ENCODE measurements at places on chromosomes 2 and 18.

GRCh38 chr2:197242719-197243118 is 67.9 kb downstream of the ANKRD44 start:
- no peak for DNase-seq

GRCh38 chr2:37590119-37590571 is 81.3 kb downstream of the CDC42EP3 start:
- DNase-seq: no peak

DNA sequence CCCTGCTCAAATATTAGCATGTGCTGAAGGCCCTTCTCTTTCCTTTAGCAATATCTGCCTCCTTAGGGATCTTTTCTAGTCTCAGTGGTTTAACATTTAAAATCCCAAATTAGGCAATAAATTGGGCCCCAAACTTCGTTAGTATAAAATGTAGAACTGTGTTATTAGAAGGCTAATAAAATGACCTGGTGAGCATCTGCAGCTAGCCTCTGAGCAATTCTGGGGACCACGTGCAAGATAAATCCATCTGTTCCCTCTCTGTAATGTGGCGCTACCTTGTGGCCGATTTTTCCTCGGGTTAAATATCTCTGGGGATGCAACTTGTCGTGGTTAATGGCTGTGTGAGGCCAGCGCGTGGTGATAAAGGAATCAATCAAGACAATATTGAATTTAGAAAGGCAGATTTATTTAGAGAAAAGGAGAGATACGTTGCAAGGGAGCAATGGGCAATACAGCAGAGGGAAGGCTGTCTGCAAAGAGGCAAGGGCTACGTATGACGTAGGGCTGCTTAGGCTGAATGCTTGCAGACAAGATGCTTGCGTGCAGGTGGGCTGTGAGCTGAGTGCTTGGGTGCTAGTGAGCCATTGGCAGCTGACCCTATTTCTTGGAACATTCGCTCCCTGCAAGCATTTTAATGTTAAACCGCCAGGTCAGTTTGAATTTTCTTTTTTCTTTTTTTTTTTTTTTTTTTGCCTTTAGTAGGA is 18.5 kb upstream of the IL36G start:
- no peak for DNase-seq

- DNase-seq: no peak
These were observed 8.7 kb upstream of the TXNDC2 start for GRCh38 chr18:9876867-9877654.

DNA sequence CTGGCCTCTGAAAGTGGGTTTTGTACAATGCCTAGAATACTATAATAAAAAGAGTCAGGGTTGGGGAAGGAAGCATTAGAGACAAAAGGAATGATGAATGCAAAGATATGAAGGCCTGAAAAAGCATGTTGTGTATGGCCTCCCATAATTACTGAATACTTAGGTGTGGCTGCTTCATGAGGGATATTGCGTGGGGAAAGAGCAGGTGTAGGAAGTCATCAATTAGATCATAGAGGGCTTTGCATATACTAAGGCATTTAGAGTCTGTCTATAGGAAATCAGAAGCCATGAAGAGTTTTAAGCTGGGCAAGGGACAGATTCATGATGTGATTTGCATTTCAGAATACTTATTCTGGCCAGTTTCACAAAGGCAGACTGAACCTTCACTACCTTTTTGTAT is 48.2 kb downstream of the NCOA1 start:
- DNase-seq: no peak

- DNase-seq: no peak
These were observed 147.6 kb downstream of the LDLRAD4 start for GRCh38 chr18:13366131-13366530.

All from stimulated activated CD8-positive, alpha-beta memory T cell treated with anti-CD3 and anti-CD28 coated beads, Interleukin-15, amount 100 ng/mL, for 24 hours (primary cell).